NCI-H524 treated with DMSO at 0.1 percent for 48 hours (cell line): ENCODE measurements at places on chromosomes 16 and 17.

DNA sequence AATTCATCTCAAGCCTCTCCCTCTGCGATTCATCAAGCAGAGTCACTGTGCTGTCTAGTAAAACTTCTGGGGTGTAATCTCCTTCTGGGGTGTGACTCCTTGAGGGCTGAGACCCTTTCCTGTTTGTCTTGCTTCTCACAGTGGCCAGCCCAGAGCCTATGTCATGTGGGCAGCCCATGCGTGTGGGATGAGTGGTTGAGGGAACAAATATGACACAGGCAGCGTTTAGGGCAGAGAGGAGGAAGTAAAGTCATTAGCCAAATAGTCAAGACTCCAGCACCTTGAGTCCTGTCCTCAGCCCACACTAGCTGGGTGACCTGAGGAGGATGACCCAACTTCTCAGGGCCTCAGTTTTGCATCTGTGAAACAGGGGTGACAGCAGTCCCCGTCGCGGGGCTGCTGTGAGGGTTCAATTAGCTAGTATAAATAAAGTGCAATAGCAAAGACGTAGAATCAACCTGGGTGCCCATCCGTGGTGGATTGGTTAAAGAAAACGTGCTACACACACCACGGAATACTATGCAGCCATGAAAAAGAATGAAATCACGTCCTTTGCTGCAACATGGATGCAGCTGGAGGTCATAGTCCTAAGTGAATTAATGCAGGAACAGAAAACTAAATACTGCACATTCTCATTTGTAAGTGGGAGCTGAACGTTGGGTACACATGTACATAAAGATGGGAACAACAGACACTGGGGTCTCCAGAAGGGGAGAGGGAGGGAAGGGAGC is 4.5 kb upstream of the ITGAX start:
- no peak for DNase-seq

GRCh38 chr17:21201874-21202273 is 12.1 kb downstream of the TMEM11 start:
- DNase-seq, result no peak

DNA sequence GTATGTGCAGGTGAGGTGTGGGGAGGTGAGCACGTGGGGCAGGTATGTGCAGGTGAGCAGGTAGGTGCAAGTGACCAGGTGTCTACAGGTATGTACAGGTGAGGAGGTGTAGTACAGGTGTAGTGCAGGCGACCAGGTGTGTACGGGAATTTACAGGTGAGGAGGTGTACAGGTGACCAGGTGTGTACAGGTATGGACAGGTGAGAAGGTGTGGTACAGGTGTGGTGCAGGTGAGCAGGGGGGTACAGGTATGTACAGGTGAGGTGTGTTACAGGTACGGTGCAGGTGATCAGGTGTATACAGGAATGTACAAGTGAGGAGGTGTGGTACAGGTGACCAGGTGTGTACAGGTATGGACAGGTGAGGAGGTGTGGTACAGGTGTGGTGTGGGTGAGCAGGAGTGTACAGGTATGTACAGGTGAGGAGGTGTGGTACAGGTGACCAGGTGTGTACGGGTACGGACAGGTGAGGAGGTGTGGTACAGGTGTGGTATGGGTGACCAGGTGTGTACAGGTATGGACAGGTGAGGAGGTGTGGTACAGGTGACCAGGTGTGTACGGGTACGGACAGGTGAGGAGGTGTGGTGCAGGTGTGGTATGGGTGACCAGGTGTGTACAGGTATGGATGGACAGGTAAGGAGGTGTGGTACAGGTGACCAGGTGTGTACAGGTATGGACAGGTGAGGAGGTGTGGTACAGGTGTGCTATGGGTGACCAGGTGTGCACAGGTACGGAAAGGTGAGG is 12.8 kb upstream of the DBNDD1 start:
- DNase-seq, result no peak

DNA sequence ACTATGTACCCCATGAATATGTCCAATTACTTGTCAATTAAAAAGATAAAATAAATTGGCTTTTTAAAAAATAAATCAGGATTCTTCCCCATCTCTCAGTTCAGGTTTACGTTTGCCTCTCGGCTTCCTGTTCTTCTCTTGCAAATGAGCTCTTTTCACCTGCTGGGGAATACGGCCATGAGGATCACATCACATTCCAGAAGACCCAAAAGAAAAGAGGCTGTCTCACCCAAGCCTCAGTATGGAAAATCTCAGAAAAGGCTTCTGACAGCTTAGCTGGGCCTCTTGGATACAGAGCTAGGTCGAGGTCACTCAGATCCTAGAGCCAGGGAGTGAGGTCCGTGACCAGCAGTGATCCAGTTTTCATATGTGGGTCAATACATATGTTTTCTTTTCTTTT is 171.2 kb upstream of the SDK2 start:
- no peak for DNase-seq

- no peak for DNase-seq
Observed at GRCh38 chr17:40452216-40452787, 9.1 kb downstream of the IGFBP4 start.

GRCh38 chr16:27903046-27903655 is 160.4 kb downstream of the GSG1L start:
- no peak for DNase-seq

DNA sequence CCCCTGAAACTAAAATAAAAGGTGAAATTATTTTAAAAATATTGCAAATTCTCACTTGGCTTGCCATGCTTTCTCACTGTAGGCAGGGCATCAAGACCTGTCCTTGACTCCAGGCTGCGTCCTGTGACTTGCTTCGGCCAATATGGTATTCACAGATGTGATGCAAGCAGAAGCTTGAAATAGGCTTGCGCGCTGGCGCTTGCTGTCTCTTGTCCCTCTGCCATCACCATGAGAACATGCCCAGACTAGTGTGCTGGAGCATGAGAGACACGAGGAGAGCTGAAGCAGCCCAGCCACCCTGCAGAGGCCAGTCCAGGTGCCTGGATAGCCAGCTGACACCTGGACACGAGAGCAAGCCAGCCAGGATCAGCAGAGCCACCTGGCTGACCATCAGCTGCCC is 21.8 kb upstream of the ZKSCAN2 start:
- DNase-seq, result no peak

DNA sequence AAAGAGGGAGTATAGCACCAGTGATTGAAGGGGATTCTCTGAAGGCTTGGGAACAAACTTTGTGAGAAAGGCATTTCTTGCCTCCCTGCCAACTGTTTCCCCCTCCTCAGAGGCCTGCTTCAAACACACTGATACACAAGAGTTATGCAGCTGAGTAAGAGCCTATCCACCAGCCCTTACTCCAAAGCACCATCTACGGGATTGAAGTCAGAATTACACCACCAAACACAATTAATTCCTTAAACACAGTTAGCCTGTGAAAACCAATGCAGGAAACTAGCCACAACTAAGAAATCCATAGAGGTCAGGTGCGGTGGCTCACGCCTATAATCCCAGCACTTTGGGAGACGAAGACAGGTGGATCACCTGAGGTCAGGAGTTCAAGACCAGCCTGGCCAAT is 138.3 kb downstream of the SHCBP1 start:
- no peak for DNase-seq

- no peak for DNase-seq
Observed at GRCh38 chr17:7833795-7834541, at the start of gene KDM6B. KDM6B (plus strand) TSS chr17:7834217; CDS start chr17:7845555, 11,338 bp downstream.

GRCh38 chr16:80028581-80029380 is 428.2 kb upstream of the MAF start:
- no peak for DNase-seq

GRCh38 chr17:36613155-36613554 is 11.8 kb downstream of the MRM1 start:
- no peak for DNase-seq

DNA sequence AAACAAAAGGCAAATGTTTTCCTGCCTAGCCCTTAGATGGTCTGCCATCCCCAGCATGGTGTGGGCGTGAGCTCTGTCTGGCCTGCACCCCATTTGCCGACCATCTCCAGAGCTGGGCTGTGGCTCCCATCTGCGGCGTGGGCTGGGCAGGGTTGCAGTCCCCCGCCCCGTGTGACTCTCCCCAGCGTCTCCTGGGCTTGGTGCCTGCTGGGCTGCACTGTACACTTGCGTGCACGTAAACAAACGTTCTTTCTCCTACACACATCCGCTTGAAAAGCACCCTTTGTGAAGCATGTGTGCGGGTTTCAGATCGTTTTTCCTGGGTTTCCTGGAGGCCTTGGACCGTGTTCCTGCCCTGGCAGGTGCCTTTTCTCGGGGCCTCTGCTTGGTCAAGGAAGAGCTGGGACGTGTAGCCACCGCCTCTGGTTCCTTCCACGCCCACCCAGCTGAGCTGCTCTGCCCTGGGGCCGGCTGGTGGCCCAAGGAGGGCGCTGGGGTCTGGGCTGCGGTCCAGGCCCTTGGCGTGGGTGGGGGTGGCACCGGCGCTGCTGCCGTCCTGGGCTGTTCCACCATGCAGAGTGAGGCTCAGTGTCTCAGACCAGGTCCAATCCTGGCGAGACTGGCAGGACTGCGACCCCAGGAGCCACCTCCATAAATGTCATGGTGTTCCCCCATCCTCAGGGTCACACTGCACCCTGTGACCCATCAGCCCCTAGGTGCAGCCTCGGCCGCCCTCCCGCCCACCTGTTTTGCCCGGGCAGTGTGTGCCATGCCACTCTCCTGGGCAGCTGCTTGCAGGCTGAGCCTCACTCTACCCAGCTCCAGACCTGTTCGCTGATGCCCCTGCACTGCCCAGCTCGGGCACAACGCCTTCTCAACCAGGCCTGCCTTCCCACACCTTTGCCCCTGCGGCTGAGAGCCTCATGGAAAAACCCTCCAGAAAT is 9.9 kb upstream of the BAIAP3 start:
- DNase-seq, result no peak

GRCh38 chr17:50957600-50958575 is 91.7 kb upstream of the TOB1 start:
- DNase-seq, result no peak

DNA sequence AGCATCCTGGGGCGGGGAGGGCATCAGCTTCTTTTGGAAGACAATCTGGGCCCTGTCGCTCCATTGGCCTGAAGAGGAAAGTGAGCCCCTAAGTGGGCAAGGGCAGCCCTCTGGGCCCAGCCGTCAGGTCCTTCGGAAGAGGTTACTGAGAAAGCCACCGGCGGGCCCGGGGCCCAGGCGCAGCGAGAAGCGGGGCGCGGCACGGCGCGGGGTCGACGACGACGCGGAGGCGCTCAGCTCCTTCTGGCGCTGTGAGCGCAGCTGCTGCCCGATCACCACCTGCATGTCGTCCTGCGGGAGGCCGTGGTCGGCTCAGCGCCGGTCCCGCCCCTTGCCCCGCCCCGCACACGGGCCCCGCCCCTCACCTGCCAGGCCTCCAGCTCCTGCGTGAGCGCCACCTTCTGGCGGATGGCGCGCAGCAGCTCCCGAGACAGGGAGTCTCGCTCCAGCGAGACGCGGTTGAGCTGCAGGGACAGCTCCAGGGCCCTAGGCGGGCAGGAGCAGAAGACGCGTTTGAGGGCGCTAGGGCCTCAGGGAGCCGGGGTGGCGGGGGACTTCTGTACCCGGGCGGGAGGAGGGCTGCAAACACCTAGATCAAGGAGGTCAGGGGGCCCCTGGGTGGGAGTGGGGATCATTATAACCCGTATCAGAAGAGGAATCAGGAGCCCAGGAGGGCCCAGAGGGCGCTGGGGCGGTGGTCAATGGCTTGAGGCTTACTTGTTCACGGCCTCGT is 4.3 kb downstream of the THOC6 start:
- DNase-seq, result no peak

- DNase-seq, result no peak
Observed at GRCh38 chr16:17375461-17376304, 95.1 kb downstream of the XYLT1 start.

DNA sequence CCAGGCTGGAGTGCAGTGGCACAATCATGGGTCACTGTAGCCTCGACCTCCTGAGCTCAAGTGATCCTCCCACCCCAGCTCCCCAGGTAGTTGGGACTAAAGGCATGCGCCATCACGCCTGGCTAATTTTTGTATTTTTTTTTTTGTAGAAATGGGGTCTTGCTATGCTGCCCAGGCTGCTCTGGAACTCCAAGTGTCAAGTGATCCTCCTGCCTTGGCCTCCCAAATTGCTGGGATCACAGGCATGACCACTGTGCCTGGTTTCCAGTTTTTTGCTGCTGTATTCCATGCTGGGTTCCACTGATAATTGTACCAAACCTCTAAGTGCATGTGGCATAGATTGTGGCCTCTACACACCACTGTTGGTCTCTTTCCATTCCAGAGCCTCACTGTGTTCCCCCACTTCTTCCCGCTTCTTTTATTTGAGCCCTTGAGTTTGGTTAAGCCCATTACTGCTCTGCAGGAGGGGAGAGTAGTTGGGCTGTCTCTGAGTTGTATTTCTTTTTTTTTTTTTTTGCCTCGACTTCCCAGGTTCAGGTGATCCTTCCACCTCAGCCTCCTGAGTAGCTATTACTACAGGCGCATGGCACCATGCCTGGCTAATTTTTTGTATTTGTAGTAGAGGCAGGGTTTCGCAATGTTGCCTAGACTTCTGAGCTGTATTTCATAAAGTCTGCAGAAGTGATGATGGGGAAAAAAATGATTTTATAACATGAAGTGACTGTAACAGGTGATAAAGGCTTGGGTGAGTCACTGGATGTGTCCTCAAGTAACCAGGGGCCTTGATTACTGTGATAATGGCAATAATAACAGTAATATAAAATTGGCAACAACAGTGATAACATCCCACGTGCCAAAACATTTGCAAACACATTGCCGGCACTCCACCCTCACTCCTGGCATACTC is 30.0 kb downstream of the EEF2K start:
- no peak for DNase-seq

DNA sequence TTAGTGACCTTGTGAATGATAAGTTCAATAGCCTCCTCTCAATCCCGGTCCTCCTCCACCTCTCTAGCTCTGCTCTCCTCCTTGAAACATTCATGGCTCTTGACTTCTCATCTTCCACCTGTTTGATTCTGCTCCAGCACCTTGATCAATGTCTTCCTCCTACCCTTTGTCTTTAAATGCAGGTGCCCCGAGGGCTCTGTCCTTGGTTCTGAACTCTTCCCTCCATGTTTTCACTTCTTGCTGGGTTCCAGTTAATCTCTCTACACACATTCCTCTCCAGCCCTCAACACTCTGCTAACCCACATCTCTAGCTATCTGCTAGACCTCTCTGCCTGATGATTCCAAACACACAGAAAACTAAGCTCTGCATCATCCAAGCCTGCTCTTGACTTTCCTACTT is 13.4 kb downstream of the CD300E start:
- DNase-seq, result no peak

GRCh38 chr17:73604476-73604875 is 39.8 kb downstream of the SDK2 start:
- no peak for DNase-seq
